Activated T-helper 2 cell treated with anti-CD3 and anti-CD28 coated beads, Interferon-gamma antibody, Interleukin-2, Interleukin-4, amounts not matched to agents 10 μg/mL and 5 μg/mL and 100 μg/mL, durations not matched to agents 14 hours and 24 hours and 36 hours (primary cell): ENCODE measurements at places on chromosomes 2 and 18.

GRCh38 chr2:152456262-152456661, 121.3 kb downstream of the FMNL2 start:
- DNase-seq, result no peak
- no peak overlapping the region for H3K27ac ChIP-seq
- peaks cover 4% of the 10 kb centered on the region for H3K27me3 ChIP-seq
- peaks cover 4% of the 10 kb centered on the region for H3K4me1 ChIP-seq

DNA sequence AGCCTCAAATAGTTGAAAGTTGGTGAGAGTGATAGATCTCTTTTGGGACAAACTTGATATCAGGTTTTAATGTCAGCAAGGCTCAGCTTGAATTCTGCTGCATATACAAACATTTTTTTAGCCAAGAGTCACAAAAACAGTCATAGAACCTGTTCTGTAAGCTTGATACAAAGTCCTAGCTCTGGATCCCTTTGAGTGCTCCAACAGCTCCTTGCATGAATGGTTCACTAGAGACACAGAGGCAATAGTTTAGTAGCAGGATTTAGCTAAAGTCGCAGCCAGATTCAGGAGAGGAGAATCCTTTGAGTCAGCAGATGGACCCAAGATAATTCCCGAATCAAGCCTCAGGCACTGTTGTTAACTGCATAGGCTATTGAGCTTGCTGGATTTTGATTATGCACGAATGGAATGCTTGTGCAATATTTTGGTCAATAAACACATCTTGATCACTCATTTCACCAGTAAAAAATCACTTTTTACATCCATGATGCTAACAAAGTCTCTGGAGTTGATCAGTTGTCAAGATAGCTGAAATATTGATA, 148.6 kb downstream of the KLHL14 start:
- H3K27ac ChIP-seq, result no peak overlapping the region
- no peaks in the 10 kb centered on the region for H3K27me3 ChIP-seq
- H3K4me1 ChIP-seq, result no peaks in the 10 kb centered on the region
- H3K4me3 ChIP-seq, result no peak overlapping the region

DNA sequence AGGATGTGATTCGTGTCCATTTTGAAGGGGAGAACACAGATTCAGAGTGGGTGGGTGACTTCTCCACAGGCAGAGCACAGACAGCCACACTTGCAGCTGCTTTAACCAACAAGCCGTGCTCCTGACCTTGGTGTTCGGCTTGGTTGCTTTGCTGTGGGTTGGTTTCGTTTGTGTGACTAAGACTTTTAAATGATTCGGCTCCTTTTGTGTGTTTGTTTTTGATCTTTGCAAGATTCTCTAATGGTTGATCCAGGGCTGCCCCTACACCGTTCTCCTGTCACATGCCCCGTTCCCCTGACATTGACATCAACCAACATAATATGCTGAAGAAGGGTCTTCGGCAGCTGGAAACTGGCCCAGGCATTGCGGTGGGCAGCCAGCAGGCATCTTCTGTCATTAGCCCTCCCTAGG, 95.9 kb upstream of the MBOAT2 start:
- no peak overlapping the region for H3K4me3 ChIP-seq
- H3K36me3 ChIP-seq, result no peaks in the 10 kb centered on the region
- no peak overlapping the region for H3K27ac ChIP-seq
- peaks cover 8% of the 10 kb centered on the region for H3K4me1 ChIP-seq
- DNase-seq, result no peak

DNA sequence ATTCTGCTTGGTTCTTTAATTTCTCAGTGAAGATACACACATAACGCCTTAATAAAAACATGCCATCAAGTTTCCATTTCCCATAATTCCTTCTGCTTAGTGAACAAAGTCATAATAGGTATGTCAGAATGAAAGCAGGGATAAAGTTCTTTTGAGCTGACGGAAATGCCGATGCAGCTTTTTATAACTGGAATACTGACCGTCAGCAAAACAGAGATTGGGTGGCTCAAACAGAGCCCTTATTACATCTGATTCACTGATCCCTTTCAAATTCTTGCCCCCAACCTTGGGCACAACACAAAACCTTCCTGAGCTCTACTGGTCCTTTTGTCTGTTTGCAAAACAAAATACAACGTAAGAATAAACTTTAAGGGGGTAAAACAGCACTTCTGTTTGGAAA, 140.4 kb downstream of the CDH2 start:
- no peaks in the 10 kb centered on the region for H3K36me3 ChIP-seq
- H3K27ac ChIP-seq, result no peak overlapping the region
- H3K4me3 ChIP-seq, result no peak overlapping the region
- H3K4me1 ChIP-seq, result no peaks in the 10 kb centered on the region
- no peak for DNase-seq
- H3K27me3 ChIP-seq, result no peaks in the 10 kb centered on the region

GRCh38 chr18:52824126-52824525, 484.1 kb downstream of the DCC start:
- H3K27ac ChIP-seq, result no peak overlapping the region
- no peaks in the 10 kb centered on the region for H3K36me3 ChIP-seq
- H3K4me3 ChIP-seq, result no peak overlapping the region
- no peaks in the 10 kb centered on the region for H3K27me3 ChIP-seq
- DNase-seq, result no peak
- H3K4me1 ChIP-seq, result no peaks in the 10 kb centered on the region

DNA sequence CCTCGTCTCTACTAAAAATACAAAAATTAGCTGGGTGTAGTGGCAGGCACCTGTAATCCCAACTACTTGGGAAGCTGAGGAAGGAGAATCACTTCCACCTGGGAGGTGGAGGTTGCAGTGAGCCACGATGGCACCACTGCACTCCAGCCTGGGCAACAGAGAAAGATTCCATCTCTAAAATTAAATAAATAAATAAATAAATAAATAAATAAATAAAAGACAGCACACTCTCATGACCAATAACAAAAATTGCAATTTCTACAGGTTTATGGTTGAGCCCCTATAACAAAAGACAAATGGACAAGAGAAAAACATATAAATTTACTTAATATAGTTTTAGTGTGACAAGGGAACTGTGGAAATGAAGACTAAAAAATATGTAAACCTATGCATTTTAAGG, 384.1 kb downstream of the CDH19 start:
- no peak overlapping the region for H3K4me3 ChIP-seq
- no peaks in the 10 kb centered on the region for H3K36me3 ChIP-seq
- no peaks in the 10 kb centered on the region for H3K4me1 ChIP-seq
- no peaks in the 10 kb centered on the region for H3K27me3 ChIP-seq

DNA sequence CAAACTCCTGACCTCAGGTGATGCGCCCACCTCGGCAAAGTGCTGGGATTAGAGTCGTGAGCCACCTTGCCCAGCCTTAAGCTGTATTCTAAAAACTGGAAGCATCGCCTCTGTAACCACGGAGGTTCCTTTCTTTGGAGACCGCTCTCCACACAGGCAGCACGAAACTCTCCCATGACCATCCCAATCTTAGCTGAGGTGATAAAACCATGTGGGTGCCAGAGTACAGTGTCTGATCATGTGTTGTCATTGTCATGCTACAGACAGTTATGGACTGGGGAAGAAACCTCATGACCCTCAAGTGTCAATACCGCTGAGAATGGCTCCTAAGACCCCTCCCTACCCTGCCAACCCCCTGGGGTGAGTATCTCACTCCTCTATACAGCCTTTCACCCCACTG, 41.4 kb upstream of the EPG5 start:
- no peak overlapping the region for H3K27ac ChIP-seq
- no peak overlapping the region for H3K4me3 ChIP-seq
- no peak for DNase-seq
- peaks cover 5% of the 10 kb centered on the region for H3K4me1 ChIP-seq
- H3K27me3 ChIP-seq, result no peaks in the 10 kb centered on the region

GRCh38 chr2:216016581-216016980, 3.2 kb upstream of the MREG start:
- H3K27ac ChIP-seq, result peak overlapping the region; percentile 64
- peaks cover 44% of the 10 kb centered on the region for H3K4me1 ChIP-seq
- H3K27me3 ChIP-seq, result no peaks in the 10 kb centered on the region
- no peak for DNase-seq
- H3K36me3 ChIP-seq, result no peaks in the 10 kb centered on the region

DNA sequence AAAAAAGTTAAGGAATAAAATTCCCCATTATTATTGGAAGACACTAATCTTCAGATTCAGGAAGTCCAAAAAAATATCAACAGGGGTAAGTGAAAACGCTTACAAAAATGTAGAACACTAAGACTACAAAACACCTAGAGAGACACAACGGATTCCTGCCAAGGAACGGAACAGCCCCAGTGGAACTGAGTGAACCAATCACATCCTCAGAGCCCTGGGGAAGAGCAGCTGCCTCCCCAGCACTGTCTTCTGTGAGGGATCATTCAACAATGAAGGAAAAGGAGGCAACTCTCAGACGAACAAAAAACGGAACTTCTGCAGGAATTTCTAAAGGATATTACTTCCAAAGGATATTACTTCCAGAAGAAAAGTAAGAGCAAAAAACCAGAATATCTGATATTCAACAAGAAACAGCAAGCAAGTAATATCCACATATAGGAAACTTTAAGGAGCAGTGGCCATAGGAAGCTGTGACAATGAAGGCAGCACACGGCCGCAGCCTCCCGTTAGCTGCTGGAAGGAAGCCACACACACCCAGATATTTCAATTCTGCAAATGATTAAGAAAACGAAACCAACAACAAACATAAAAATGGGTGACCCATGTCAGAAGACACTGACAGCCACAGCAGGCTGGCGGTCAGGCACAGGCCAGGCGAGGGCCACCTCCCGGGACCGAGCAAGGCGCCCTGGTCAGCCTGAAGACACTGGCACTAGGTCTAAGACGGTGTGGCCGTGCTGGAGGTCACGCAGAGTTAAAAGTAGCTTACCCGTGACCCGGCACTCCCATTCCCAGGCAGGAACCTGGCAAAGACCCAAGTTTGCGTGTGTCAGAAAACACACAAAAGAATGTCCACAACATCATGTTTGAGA, 81.8 kb downstream of the HDAC4 start:
- peaks cover 42% of the 10 kb centered on the region for H3K36me3 ChIP-seq
- DNase-seq, result no peak
- H3K4me3 ChIP-seq, result peak overlapping the region; percentile 81
- peak overlapping the region; percentile 86 for H3K27ac ChIP-seq

DNA sequence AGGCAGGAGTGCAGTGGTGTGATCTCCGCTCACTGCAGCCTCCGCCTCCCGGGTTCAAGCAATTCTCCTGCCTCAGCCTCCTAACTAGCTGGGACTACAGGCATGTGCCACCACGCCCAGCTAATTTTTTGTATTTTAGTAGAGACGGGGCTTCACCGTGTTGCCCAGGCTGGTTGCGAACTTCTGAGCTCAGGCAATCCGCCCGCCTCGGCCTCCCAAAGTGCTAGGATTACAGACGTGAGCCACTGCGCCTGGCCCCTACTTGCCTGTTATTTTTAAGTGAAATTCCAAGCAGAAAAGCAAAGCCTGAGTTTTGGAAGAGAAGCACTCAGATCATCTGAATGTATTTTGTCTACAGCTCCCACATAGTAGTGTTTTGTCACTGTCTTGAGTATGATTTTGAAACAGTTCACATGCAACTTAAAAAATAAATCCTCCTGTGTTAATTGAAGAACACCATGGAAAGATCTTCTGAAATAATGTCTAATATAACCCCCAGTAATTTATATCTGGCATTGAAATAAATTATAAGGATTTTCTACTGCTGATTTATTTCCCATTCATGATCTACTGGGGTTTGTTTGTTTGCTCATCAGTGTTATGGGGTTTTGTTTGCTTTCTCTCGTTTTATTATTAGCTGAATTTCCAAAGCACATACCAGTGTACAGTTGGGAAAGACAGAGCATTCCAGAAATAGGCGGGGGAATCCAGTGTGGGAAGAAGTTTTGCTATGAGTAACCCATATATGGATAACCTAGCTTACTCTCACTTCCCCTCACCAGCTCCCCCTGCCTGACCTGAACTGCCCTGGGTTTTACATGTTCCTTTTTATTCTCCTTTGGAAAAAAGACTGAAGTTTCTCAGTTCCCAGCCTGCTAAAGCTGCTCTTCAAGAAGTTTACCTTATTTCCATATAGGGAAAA, 80.1 kb upstream of the MAP3K20 start:
- no peak overlapping the region for H3K4me3 ChIP-seq
- H3K36me3 ChIP-seq, result no peaks in the 10 kb centered on the region
- no peak for DNase-seq
- H3K27ac ChIP-seq, result no peak overlapping the region
- no peaks in the 10 kb centered on the region for H3K4me1 ChIP-seq

GRCh38 chr2:144547494-144547893, 27.6 kb upstream of the ZEB2 start:
- H3K36me3 ChIP-seq, result no peaks in the 10 kb centered on the region
- H3K27ac ChIP-seq, result no peak overlapping the region
- no peak overlapping the region for H3K4me3 ChIP-seq

- no peak overlapping the region for H3K4me3 ChIP-seq
- DNase-seq, result no peak
- H3K4me1 ChIP-seq, result peaks cover 2% of the 10 kb centered on the region
- H3K27me3 ChIP-seq, result no peaks in the 10 kb centered on the region
- H3K36me3 ChIP-seq, result no peaks in the 10 kb centered on the region
Observed at GRCh38 chr18:67300498-67300897, 216.0 kb downstream of the DSEL start.

DNA sequence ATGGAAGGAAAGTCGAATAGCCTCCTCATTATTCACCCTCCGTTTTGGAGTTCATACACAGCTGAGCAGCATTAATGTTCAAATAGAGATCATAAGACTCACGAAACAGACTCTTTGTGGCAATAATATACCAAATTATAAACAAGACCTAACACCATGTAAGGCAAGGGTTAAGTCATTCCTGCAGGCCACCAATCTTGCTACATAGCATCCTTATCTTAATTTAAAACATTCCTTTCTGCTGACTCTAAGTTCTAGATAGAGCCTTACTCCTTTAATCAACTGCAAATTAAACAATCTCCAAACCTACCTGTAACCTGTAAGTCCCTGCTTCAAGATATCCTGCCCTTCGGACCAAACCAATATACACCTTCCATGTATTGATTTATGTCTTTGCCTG, 178.0 kb downstream of the PDE11A start:
- no peak overlapping the region for H3K4me3 ChIP-seq
- H3K4me1 ChIP-seq, result no peaks in the 10 kb centered on the region
- no peak for DNase-seq

DNA sequence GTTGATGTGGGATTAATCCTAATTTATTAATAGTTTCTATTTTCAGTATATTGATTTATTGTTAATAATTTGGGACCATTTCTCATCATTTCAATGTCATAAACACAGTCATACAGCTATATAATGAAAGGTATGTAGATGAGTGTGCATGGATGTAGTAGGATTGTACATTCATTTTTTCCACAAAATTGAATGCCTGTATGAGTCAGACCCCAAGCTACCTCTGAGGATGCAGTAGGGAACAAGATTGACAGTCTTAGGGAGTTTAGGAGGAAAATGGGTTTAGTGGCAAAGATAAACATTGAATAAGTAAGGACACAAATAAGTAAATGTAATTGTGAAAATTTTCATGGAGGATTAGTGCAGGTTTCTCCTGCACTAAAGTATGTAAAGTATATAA, 14.1 kb upstream of the TMEFF2 start:
- no peak overlapping the region for H3K27ac ChIP-seq
- no peaks in the 10 kb centered on the region for H3K36me3 ChIP-seq
- H3K27me3 ChIP-seq, result no peaks in the 10 kb centered on the region
